ENCODE measurements at places on chromosomes 13 and 19. TPM values are rescaled to one million over a fixed set of nuclear protein-coding genes. Genes with fewer than 3 reads are reported as not detected.

DNA sequence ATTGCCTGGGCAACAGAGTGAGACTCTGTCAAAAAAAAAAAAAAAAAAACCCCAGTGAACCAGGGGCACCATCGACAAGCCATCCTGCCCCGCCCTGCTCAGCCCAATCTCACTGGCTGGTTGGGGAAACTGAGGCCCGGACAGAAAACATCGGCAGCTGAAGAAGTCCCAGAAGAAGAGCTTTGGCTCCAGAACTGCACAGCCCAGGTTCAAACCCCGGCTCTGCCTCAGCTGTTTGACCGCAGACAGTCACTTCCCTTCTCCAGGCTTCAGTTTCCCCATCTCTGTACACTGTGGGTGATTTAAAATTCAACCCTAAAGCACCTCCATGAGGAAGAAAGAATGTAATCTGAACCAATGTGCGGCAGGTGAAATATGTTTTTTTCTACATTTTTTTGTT, 9.4 kb upstream of the SEMA6B start:
- DNase-seq, result no peak
- no peaks in the 10 kb centered on the region for H3K4me1 ChIP-seq
- H3K27me3 ChIP-seq, result no peaks in the 10 kb centered on the region
- no peak overlapping the region for H3K27ac ChIP-seq
- H3K4me3 ChIP-seq, result no peak overlapping the region
- no peaks in the 10 kb centered on the region for H3K36me3 ChIP-seq

DNA sequence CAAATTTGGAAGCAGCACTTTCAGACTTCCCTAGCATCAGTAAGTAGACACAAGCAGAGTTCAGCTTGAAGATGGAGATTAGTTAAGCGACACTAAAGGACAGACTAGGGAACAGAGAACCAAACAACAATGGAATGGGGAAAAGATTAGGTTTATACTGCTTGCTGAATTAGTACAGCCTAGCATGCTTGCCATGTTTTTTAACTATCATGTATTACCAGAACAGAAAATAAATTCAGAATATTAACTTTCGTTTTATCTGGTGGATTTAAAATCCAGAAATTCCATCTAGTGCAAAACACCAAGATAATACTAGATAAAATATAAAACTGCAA, 451.5 kb upstream of the SLC10A2 start:
- no peaks in the 10 kb centered on the region for H3K27me3 ChIP-seq
- H3K4me3 ChIP-seq, result no peak overlapping the region
- no peaks in the 10 kb centered on the region for H3K4me1 ChIP-seq
- no peaks in the 10 kb centered on the region for H3K36me3 ChIP-seq

DNA sequence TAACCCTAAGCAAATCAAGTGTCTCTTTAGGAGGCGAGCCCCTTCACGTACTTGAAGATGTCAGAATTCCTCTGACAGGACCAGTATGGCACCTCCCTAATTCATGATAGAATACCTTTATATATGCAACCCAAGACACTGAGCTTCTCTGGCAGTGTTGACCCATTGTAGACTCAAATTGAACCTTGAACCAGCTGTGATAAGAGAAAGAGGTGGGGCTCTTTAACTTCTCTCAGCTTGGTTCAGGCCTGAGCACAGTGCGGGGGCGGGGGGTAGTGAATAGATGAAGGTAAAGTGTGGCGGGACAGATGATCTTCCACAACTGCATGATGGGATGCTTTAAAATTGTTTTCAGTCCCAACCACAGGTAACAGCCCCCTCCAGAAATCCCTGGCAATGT, 12.1 kb downstream of the MBNL2 start:
- no peaks in the 10 kb centered on the region for H3K27me3 ChIP-seq
- H3K4me1 ChIP-seq, result peaks cover 21% of the 10 kb centered on the region
- H3K4me3 ChIP-seq, result no peak overlapping the region

SMIM17 gene
- 0.22 TPM for polyA plus RNA-seq

PLIN4 gene
- polyA plus RNA-seq, result 9.6 TPM

DNA sequence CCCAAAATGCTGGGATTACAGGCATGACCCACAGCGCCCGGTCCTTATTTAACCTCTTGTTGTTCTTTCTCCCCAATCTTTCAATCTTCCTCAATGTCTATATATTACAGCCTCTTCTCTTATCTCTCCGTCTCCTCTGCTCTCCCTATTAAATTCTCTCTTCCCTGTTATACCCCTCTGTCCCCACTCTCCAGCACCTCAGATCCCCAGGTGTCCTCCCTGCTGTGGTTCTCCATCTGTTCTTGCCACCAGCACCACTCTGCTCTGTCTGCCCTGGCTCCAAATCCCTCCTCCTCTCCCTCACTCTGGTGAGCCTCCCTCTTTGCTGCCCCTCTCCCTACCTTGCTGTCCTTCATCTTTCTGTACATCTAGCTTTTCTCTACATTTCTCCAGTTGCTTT, 1.1 kb downstream of the ZNF600 start:
- no peaks in the 10 kb centered on the region for H3K4me1 ChIP-seq
- DNase-seq, result no peak
- no peaks in the 10 kb centered on the region for H3K36me3 ChIP-seq
- H3K4me3 ChIP-seq, result peak overlapping the region; percentile 72
- H3K27ac ChIP-seq, result peak overlapping the region; percentile 53

- no peak overlapping the region for H3K27ac ChIP-seq
- no peaks in the 10 kb centered on the region for H3K36me3 ChIP-seq
- H3K27me3 ChIP-seq, result no peaks in the 10 kb centered on the region
- no peak for DNase-seq
- H3K4me1 ChIP-seq, result no peaks in the 10 kb centered on the region
These were observed 23.5 kb downstream of the RHPN2 start for GRCh38 chr19:33040994-33041827.
